ENCODE measurements at places on chromosomes 12 and 14.
A peak's percentile ranks its signal among the peaks of the same experiment; 100 is the strongest.

GRCh38 chr12:4115570-4115969 lies 158.0 kb upstream of the CCND2 start:
- no peak for DNase-seq

- no peak for DNase-seq
These were observed 1.9 kb downstream of the NKX2-1 start for GRCh38 chr14:36518031-36518585.

DNA sequence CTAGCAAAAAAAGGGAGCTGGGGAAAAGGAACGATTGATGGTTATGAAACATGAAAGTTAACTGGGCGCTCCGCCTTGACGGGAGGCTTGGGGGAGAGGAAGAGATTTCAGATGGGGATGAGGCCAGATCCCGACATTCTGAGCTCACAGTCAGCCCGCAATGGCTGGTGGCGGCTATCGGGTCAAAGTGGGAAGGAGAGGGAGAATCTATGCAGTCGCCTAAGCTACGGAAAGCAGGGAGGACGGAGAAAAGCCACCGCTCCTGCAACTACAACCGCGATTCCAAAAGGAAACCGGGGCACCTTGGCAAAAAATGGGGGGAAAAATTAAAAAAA lies 502 bp downstream of the MPHOSPH9 start:
- no peak for DNase-seq

- DNase-seq = no peak
These were observed 178.3 kb downstream of the PRKD1 start for GRCh38 chr14:29749327-29749726.

GRCh38 chr12:32039347-32039746 lies 67.3 kb upstream of the BICD1 start:
- DNase-seq = no peak

DNA sequence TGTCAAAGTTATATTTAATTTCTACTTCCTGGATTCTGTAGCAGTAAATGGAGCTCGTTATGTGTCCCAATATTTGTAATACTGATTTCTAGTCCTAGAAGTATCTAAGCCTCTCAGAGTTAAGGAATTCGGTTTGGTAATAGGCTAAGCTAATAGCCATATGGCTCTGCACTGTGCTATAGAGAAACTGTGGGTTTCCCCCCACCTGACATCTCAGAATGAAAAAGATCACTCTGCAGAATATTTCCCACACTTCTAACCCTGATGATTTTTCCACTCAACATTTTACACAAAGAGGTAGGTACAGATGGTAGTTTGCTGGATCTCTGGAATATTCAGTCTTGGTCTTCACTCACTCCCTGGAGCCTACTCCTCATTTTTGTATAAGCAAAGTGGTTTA lies 71.2 kb downstream of the BORCS5 start:
- no peak for DNase-seq

DNA sequence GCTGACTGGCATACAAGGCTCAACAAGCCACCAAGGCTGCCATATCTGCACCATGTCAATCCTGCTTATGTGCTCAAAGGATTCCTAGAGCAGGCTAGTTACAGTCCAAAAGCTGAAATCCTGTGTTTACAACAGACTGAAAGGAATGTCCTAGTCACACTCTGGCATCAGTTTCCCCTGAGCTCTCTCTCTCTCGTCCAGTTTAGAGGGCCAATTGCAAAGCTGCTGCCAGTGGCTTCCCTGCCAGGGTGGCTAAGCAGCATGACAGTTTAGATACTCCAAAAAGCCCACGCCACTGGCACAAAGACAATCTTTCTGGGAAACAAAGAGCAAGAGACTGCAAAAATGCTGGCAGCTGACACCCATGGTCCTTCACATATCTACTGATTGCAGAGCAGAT lies 392.1 kb downstream of the RPS29 start:
- DNase-seq = no peak

GRCh38 chr12:113788020-113788856 lies 177.9 kb downstream of the RBM19 start:
- DNase-seq = no peak

- no peak for DNase-seq
These were observed 1.4 kb upstream of the RDH5 start for GRCh38 chr12:55718624-55719275.

- peak; percentile 40 for DNase-seq
These were observed 9.4 kb upstream of the KRT74 start for GRCh38 chr12:52582971-52583456.

DNA sequence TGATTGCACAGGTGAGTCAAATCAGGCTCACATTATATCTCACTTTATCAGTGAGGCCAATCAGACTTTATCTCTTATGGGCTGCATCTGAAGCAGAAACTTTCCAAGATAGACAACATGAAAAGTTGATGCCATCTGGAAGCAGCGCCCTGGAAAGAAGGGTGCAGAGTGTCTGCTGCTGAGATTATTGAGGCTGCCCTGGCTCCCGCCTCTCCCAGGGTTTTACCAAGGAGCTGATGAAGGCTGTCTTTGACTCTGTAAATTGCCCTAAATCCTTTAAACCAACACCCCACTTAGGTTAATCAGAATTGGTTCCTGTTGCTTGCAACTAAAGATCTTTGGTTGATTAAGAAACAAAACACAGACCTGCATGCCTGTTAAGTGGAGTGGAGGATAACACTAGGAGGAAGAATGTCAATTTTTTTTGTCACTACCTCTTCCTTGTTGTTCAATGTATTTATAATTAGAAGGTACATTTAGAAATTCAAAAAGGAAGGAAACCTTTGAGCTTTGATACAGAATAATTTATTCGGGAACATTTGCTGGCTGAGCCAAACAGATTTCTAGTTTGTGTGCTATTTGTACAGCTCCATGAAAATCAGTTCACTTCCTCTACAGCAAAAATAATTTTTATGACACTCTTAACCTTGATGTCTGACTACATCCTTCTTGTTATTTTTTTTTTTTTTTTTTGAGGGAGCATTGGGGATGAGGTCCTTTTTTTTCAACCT lies 104.1 kb downstream of the VEZT start:
- no peak for DNase-seq

DNA sequence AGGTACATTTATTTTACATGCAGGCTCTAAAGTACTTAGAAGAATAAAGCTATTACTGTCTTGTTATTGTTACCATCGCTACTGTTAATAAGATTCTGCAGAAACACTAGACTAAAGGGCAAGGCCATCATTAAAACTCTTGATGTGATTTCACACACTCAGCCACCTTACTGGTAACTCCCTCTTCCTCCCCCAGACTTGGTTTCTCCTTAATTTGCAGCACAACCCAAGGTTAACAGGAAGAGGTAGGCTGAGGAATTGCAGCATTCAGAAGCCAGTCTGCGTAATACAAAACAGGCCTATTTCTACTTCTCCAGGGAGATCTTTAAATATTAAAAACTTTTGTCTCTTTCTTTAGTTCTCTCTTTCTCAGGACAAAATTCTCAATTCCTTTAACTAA lies 210.3 kb downstream of the BTG1 start:
- DNase-seq = no peak

- no peak for DNase-seq
These were observed 48.4 kb downstream of the GCH1 start for GRCh38 chr14:54854181-54854580.

- DNase-seq = peak; percentile 60
These were observed 201.7 kb downstream of the EXOC5 start for GRCh38 chr14:57066887-57067513.

DNA sequence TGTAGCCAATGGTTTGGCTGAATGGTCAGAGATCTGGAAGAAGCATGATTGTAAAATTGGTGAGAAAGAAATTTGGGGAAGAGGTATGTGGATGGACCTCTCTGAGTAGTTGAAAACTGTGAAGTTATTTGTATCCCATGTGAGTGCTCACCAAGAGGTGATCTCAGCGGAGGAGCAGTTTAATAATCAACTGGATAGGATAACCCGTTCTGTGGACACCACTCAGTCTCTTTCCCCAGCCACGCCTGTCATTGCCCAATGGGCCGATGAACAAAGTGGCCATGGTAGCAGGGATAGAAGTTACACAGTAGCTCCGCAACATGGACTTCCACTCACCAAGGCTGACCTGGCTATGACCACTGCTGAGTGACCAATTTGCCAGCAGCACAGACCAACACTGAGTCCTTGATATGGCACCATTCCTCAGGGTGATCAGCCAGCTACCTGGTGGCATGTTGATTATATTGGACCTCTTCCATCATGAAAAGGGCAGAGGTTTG lies 257.4 kb upstream of the ATXN7L3B start:
- DNase-seq = no peak

GRCh38 chr12:49367381-49368239 lies at the start of gene SPATS2:
Gene SPATS2, plus strand, starts transcription at chr12:49367462. Its CDS starts 93,551 bp downstream, at chr12:49461013.
- DNase-seq = no peak

GRCh38 chr14:88866305-88866704 lies 41.9 kb downstream of the TTC8 start:
- no peak for DNase-seq

- DNase-seq = no peak
These were observed 204.6 kb downstream of the BTG1 start for GRCh38 chr12:91940826-91941570.

GRCh38 chr14:73935666-73936065 lies 14.2 kb downstream of the FAM161B start:
- DNase-seq = no peak

GRCh38 chr12:88471331-88472045 lies 108.8 kb downstream of the KITLG start:
- DNase-seq = no peak

DNA sequence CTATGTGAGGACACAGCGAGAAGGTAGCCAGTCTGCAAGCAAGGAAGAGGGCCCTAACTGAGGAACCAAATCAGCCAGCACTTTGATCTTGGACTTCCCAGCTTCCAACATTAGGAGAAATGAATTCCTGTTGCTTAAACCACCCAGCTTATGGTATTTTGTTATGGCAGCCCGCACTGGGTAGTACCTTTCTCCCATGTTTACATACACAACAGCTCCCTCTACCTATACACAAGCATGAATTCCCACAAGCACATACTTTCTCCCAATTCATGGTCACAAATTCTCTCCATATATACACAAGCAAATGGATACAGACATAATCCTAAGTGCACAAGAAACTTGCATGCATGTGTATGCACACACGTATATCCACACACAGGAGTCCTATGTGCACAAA lies 7.4 kb downstream of the ITGB7 start:
- no peak for DNase-seq

GRCh38 chr12:1820191-1820895 lies at the start of gene LRTM2:
Gene LRTM2, plus strand, starts transcription at chr12:1820565. Its CDS starts 7,584 bp downstream, at chr12:1828149.
- DNase-seq = no peak

- no peak for DNase-seq
These were observed 709.0 kb upstream of the FOXG1 start for GRCh38 chr14:28057359-28058296.

- DNase-seq = no peak
These were observed 74.4 kb upstream of the GPATCH2L start for GRCh38 chr14:76077340-76077739.

- no peak for DNase-seq
These were observed 659 bp upstream of the FOXJ2 start for GRCh38 chr12:8031872-8032241.

DNA sequence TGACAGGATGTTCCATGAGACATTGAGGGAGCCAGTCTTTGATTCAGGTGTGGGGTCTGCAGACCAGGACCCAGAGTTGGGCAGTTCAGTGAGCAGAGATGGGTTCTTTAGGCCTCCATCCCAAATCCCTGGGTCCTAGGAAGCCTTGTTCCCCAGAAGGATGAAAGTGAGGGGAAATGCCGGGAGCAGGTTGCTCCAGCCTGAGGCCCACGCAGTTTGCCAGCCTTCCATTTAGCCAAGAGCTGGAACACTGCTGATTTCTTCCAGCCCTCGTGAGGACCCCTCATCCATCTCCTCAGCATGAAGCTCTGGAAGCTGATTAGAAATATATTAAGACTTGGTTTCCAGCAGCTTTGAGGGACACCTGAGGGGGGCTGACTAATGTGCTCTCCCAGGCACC lies 12.1 kb downstream of the C14orf132 start:
- no peak for DNase-seq

- no peak for DNase-seq
These were observed 167.4 kb downstream of the PHLDA1 start for GRCh38 chr12:75864161-75864560.
